ENCODE measurements at places on chromosomes 5 and 9.

GRCh38 chr5:119427060-119427459 is 25.2 kb upstream of the HSD17B4 start:
- DNase-seq = no peak

- DNase-seq = no peak
Measured at GRCh38 chr9:17783227-17783626, 204.4 kb downstream of the SH3GL2 start.

- DNase-seq = no peak
Measured at GRCh38 chr9:109499631-109500410, 1.7 kb upstream of the PTPN3 start.

DNA sequence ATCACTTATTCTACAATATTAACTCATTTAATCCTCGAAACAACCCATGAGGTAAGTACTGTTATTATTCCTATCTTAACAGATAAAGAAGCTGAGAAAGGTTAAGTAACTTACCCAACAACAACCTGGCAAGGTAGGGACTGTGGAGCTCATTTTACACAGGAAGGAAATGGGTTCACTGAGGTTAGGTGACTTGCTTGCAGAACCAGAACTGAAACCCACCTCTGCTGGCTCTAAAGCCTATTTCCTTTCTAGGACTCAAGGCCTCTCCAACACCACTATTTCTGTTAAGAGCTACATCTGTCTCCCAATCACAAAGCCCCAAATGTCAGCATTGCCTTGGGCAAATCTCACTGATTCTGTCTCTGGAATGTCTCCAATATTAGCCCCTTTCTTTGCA is 38.9 kb upstream of the IFNK start:
- DNase-seq = no peak

DNA sequence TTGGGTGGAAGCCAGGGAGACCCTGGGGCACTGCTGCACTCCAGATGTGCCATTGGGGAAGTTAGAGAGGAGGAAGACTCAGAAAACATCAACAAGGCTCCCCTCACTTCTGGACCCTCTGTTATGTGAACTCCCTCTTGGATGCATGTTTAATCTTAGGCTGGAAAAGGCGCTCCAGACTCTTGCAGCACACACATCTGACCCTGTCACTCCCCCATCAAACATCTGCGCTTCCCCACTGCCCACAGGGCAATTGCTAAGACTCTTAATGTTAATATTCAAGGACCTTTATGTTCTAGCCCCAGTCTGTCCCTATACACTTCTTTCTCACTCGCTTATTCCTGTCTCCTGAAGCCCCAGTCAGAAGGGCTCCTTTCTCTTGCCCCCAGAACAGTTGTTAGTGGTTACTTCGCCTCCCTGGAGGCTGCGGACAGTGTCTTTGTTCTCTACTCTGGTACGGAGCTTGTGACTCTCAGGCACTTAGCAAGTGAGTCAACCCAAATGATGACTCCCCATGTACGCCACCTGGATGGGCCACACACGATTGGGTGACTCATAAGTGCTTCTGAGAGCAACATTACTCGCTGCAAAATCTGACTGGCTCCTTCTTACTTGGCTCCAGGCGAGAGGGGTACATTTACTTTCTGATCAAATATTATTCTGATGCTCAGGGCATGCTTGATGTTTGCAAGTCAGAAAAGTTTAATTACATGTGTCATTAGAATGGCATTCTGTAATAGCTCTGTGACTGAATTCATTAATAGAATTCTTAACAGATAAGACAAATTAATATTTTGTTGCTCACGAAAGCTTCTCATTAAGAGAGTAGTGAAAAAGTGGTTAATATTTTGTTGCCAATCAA is 193.6 kb downstream of the HSPA4 start:
- DNase-seq = no peak

DNA sequence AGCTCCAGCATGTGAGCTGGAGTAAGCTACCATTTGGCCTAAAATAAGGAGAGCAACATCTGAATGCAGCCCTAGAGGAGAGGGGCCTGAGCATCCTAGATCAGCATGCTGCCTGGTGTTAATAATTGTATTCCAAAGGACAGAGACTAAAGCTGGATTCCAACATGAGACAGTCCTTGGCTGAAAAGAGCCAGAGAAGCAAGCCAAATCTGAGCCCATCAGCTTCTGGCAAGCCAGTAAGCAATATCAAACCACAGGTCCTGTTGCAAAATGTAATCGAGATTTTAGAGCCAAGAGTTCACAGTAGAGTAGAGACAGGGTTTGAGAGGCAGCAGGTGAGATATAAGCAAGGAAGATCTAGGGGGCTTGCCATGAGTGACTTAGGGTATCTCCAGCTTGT is 42.3 kb upstream of the DMAC1 start:
- no peak for DNase-seq

- DNase-seq = no peak
Measured at GRCh38 chr5:170121321-170121720, 15.6 kb downstream of the FOXI1 start.

DNA sequence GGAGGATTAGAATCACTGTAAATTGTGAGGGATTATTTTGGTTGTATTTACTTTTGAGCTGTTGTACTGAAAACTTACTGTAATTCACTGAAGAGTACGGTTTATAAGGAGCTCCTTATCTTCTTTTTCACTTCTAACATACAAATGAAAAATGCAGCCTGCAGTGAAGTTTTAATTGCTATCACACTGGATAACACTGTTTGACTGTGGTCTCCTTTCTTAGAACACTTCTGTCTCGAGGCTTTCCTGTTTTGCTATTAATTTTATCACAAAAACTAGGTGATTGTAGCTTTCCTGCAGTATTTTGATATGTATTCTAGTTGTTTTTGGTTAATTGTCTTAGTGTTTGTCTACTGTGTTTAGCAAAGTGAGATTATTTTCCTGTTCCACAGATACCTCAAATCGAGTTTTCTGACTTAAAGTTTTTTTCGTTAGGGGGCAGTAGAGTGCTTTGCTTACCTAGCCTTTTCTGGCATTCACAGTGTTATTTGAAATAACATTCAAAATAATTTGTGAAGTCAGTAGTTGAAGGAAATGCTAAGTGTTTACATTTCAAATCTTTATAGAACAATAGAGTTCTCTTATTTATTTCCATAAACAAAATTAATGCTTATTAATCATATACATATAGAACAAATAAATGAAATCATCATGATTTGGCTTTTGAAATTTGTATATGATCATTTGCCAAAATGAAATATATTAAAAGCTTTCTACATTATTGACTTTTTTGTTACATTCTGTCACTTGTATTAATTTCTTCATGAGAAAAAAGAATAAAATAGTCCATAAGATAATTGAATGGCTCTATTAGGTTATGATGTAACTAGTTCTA is 52.9 kb downstream of the COMMD10 start:
- no peak for DNase-seq

GRCh38 chr5:152137063-152137462 is 212.4 kb upstream of the GLRA1 start:
- DNase-seq = no peak

- DNase-seq = no peak
Measured at GRCh38 chr5:179120951-179121666, 60.9 kb downstream of the ZNF354C start.

DNA sequence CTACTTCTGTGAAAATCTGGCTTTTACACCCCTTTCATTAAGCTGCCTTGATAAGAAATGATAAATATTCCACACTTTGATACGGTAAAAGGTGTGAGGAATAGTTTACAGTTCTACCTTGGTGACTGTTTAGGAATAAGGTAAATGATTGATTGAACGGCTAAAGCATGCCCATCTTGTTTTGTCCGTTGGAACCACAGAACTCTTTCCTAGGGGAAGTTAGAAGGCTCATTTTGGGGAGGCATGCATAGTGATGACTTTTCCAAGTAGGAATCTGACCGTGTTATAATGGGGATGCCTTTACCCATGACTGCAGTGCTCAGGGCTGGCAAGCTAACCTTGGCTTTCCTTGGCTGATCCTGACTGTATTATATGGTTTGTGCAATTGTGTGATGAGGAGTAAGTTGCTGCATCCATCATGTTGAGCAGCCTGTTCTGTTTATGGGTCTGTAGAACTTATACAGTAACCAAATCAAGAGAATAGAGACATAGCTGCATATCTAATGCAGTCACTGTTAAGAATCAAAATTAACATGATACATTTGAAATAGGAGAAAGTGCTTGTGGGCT is 24.5 kb downstream of the PCSK5 start:
- no peak for DNase-seq

DNA sequence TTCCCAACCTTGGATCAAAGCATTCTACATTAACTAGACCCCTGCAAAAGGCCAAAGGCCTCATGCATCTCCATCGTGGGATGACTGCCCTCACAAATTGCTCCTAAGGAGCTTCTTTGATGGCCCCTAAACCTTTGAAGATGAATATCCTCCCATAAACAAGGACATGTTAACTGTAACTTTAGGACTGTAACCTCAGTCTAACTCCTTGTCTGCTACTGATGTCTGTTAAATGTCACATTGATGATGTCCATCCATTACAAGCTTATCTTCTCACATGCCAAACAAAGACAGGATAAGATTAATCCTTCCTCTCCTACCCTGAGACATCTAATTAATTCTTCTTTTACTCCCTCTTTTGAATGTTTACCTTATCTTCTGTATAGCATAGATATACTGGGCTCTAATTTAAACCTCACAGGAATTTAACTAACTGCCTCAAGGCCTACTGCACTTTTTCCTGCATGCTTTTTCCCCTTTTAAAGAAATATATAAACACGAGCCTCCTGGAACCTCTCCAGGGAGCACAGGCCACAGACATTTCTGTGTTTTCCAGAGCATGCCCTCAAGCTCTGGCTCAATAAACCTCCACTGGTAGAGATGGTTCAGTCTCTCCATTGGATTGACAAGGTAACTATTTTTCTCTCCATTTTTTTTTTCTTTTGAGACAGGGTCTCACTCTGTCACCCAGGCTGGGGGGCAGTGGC is 90.6 kb upstream of the SLC25A48 start:
- no peak for DNase-seq

- no peak for DNase-seq
Measured at GRCh38 chr9:19445452-19445851, 36.6 kb downstream of the ACER2 start.

DNA sequence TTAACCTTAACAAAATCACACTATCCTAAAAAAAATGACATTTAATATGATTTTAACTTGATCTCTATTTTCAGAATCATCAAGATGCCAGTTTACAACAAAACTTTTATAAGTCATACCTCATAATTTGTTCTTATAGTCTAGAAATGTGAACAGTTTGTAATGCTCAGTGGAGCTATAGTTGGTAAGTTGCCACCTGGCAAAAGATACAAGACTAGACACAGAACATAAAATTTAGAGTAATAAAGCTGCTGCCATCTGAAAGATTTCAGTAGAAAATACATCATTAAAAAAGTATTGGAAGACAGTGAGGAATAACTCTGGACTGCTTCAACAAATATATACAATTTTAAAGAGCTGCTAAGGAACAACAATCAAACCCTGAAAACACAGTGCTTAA is 233.8 kb downstream of the GABRG2 start:
- DNase-seq = no peak

GRCh38 chr5:149915392-149916260 is 29.0 kb downstream of the PDE6A start:
- no peak for DNase-seq

DNA sequence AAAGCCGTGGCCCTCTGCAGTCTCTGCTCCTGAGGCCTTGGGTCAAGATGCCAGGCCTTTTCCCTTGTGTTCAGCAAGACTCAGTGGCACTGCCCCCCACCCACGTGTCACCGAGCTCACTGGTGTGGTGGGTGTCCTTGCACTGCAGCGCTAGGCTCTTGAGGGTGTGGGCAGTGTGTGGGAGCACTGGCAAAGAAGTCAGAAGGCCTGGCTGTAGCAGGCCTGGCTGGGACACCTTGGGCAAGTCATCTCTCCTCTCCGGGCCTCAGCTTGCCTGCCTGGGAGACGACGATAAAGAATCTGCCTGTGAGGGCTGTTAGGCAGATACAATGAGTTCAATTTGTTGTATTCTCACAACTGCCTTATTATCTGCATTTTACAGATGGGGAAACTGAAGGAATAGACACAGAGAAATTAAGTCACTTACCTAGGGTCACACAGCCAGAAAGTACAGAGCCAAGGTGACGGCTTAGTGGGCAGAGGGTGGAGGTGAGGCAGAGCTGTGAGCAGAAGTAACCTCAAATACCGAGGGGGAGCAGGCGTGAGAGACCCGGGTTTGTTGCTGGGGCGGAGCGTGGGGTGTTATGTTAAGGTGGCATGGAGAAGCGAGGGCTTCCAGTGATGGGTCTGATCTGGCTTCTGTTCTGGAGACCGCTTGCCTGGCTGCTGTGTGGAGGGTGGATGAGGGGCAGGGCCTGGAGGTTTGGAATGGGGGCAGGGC is 1.4 kb downstream of the TSPAN17 start:
- no peak for DNase-seq

GRCh38 chr9:23700359-23700758 is 125.7 kb downstream of the ELAVL2 start:
- DNase-seq = no peak

- DNase-seq = no peak
Measured at GRCh38 chr9:138063785-138064184, 186.2 kb downstream of the CACNA1B start.

DNA sequence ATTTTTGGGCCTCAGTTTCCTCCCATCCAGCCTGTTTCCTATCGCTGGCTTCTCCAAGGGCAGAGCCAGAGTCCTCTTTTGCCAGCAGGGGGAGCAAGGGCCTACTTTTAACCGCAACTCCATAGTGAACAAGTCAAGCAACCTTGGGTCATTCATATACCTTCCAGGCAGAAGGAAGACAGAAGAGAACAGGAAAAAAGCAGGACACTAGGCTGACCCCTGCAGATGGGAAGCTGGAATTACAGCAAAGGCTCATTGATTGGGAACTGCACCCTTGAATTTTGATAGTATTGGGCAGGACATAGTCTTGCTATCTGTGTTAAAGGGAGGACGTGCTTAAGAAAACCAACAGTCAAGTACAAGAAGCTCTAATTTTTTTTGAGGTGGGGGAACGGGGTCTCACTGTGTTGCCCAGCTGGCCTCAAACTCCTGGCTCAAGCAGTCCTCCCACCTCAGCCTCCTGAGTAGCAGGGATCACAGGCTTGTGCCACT is 30.1 kb downstream of the QRFP start:
- no peak for DNase-seq

- DNase-seq = no peak
Measured at GRCh38 chr9:132756214-132756845, 86.1 kb downstream of the GTF3C4 start.

DNA sequence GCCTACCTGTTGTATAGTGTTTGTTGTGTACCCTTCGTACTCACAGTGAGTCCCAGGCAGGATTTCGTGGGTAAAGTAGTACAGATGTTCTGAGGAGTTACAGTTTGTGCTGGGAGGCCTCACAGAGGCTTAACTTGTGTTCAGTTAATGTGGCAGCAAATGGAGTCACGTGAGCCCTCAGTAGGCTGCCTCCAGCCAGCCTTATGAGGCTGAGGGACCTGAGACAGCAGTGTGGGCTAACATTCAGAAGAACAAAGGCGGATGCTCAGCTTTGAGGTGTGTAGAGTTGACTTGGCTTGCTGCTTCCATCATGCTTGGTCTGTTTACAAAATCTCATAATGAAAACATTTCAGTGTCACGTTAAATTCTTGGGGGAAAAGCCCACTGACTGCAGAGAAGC is 118.1 kb downstream of the TRIO start:
- no peak for DNase-seq

DNA sequence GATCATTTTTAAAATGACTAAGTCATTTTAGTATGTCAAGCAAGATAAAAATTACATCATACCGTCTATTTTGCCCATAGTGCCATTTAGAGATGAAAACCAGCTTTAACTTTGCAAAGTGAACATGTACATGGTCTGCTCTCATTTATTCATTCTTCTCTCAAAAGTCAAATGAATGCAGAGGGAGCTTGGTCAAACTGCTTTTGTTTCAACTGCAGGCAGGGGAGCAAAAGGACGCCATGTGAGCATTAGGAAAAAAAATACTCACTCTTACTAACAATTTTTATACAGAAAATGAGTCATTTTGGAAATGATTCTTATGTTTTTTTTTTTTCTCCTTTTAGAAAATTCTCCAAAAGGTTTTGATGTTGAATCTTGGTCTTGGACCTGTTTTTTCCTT is 15.7 kb downstream of the SCGB3A1 start:
- no peak for DNase-seq
